ENCODE measurements at places on chromosomes 11 and 22.
A peak's percentile ranks its signal among the peaks of the same experiment; 100 is the strongest.

- DNase-seq, result no peak
These were observed 26.3 kb upstream of the VPREB1 start for GRCh38 chr22:22218302-22218701.

GRCh38 chr11:17513853-17514252 lies 30.4 kb downstream of the USH1C start:
- no peak for DNase-seq

DNA sequence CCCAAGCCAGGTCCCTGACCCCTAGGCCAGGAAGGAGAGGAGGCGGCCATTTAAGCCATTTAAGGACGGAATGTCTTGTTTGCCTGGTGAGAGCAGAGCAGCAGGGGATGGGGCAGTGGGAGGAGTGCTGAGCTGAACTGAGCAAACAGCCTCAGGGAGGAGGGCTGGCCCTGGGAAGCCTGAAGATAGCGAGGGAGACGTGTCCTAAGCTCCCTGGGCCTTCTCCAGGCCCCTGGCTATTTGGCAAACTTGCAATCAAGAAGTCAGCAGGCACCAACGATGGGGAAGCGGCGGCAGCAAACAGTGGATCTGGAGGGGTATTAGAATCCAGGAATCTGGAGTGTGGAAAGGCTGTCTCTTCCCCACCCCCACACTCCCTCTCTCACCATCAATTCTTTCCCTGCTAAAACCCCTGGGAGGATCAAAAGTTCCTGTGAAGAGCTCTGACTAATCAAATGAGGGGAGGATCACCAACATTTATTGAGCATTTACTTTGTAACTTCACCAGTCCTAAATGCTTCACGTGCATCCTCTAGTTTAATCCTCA lies 8.8 kb downstream of the BCL9L start:
- DNase-seq, result no peak

DNA sequence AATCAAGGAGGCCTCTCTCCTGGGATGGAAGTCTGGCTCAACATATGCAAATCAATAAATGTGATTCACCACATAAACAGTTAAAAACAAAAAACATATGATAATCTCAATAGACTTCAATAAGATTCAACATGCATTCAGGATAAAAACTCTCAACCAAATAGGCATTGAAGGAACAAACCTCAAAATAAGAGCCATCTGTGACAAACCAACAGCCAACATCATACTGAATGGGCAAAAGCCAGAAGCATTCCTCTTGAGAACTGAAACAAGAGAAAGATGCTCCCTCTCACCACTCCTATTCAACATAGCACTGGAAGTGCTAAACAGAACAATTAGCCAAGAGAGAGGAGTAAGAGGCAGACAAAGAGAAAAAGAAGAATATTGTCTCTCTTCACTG lies 54.0 kb upstream of the SEZ6L start:
- no peak for DNase-seq

- no peak for DNase-seq
These were observed 66.3 kb upstream of the PRDM11 start for GRCh38 chr11:45079943-45080719.

DNA sequence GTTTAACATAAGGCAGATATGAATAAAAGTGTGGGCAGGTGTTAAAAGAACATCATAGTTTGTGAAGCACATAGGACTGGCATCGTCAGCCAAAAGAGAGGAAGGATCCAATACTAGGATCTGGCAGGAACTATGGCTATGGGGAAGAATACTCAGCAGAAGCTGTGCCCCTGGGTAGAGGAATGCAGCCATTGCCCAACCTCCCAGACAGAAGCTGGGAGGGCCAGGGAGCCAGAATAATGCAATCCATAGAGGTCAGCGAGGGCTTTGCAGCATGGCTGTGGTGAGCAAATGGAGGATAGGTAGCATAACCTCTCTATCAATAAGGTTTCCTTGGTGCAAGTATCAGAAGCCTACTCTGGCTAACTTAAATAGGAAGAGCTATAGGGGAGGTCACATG lies 11.7 kb upstream of the CSTF3 start:
- no peak for DNase-seq

DNA sequence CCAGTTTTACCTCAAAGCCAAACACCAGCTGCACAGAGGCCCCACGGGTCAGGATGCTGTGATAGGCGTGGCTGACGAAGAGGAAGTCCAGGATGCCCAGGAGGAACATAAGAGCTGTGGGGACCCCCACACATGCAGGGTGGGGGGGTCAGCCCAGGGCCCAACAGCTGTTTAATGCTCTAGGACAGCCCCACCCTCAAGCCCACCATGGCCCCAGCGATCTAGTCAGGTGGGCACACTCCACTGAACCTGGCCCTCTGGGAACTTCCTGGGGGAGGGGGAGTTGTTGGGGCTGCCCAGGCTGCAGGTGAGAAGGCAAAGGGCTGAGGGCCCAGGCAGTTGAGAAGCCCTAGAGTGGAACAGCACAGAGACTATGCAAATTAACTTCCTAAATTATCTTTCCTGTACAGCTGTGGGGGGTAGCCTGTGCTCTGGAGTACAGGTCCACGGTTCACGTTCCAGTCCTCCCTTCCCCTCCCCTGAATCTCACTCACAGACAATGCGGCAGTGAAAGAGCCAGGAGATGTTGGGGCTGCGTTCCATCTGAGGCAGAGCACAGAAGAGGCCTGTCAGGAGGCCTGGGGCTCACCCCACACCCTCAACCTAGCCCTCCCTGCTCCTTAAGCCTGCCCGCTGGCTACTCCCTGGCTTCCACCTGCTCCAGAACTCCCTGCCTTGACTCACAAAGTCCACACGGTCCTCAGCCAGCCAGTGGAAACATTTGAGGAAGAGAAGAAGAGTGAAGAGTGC lies 1.9 kb downstream of the SYVN1 start:
- DNase-seq, result no peak

GRCh38 chr11:107566569-107566968 lies 1.0 kb upstream of the ALKBH8 start:
- no peak for DNase-seq

- DNase-seq, result no peak
These were observed 6.2 kb downstream of the EIF3L start for GRCh38 chr22:37855462-37855861.

DNA sequence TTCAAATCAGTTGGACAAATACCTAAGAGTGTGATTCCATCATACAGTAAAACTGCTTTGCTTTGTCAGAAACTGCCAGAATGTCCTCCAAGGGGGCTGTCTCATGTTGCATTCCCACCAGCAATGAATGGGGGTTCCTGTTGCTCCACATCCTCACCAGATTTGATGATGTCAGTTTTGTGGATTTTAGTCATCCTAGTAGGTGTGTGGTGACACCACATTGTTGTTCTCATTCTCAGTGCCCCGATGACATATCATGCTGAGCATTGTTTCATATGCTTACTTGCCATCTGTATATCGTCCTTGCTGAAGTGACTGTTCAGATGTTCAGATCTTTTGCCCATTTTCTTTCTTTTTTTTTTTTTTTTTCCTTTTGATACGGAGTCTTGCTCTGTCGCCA lies 37.0 kb downstream of the CDPF1 start:
- no peak for DNase-seq

DNA sequence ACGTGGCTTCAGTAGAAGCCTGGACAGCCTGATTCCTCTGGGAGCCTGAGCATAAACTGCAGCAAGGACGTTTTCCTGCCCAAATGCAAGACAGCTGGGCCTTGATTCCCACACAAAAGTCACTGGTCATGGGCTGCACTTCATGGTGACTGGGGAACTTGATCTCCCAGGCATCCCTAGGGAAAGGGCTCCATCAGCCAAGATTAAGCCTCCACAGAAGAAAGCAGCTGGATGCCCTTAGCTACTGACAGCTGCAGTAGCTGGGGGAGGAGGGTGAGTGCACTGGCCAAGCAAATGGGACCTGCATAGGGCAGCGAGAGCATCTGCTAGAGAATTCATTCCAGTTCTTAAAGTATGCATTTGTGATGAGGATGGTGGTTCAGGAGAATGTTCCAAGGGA lies 267.4 kb upstream of the ISX start:
- DNase-seq, result no peak

GRCh38 chr22:49367041-49367697 lies 460.5 kb downstream of the BRD1 start:
- DNase-seq, result no peak

DNA sequence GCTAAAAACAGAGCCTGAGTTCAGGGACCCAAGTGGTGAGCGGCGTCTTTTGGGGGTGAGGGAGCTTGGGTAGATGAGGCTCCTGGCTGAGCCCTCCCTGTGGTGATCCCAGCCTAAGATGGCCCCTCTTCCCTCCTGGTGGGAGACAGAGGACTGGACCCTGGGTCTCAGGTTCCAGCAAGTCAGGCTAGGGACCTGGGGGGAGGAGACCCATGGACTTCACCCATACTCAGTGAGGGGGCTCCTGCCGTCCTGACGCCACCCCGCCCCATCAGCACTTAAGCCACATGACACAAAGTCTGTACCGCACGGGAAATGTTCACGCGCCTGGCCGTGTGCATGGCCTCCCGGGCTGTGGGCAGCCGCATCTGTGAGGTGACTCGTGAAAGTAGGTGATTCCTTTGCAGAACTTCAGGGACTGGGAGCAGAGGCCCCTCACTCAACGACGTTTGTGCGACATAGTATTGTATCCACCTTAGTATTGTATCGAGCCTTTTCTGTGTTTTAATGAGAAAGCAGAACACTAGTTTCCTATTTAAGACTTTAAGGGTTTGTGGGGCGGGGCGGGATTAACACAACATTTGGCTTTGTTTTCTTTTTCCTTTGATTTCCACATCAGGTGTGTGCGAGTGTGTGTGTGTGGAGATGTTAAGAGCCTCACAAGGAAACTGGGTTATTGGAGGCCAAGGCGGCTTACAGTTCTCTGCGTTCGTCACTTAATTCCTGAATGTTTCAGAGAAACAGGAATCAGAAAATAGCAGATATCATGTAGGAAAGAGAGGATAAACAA lies 18.4 kb upstream of the TMEM191C start:
- no peak for DNase-seq

DNA sequence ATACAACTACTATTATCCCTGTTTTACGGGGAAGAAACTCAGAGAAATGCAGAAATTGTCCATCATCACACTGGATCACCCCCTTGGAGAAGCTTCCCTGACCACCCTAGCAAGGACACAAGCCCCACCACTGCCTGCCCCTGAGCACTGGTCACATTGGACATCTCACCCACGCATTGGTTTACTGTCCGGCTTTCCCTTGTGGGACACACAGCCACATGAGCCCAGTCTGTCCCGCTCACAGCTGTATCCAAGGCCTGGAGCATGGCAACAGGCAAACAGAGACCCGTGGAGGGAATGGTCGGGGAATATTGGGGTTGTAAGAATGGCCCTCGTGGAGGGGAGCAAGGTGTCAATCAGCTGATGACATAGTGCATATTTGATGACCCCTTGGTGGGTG lies 42.7 kb upstream of the FGF3 start:
- no peak for DNase-seq

- DNase-seq, result no peak
These were observed 871 bp downstream of the BDNF start for GRCh38 chr11:27699242-27699925.

GRCh38 chr11:94511932-94512781 lies at the start of gene C11orf97:
C11orf97 (plus strand) TSS chr11:94512461; CDS start chr11:94512529, 68 bp downstream.
- no peak for DNase-seq

DNA sequence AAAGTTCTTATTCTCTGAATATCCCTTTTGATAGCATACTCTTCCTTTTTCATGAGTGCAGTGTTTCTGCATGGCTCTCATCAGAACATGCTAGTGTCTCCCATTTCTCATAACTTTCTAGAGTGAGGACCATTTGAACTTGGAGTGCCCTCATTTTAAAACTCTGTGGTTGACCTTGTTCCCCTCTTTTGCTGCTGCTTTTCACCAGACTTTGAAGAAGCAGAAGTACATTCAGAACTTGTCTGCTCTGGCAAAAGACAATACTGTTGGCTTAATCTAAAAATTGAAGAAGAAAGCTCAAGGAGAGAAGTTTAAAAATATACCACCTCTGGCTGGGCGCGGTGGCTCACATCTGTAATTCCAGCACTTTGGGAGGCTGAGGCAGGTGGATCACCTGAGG lies 35.0 kb downstream of the PPARA start:
- DNase-seq, result no peak

DNA sequence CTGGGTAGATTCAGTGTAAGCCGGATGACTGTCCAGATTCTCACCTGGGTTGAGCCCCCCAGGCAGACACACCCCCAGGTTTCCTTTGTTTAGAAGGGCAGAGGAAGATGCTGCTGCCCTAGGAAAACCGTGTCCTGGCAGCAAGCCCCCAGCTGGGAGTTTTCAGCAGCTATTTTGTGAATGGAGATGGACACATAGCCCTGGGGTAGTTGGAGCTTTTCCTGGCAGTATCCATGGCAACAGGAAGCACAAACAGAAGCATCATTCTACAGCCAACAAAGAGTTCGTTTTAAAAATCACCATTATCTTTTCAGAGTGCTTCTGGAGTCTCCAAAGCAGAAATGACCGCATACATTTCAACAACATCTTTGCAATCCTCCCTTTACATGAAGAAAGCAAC lies 245.5 kb downstream of the BRD1 start:
- peak; percentile 7 for DNase-seq

DNA sequence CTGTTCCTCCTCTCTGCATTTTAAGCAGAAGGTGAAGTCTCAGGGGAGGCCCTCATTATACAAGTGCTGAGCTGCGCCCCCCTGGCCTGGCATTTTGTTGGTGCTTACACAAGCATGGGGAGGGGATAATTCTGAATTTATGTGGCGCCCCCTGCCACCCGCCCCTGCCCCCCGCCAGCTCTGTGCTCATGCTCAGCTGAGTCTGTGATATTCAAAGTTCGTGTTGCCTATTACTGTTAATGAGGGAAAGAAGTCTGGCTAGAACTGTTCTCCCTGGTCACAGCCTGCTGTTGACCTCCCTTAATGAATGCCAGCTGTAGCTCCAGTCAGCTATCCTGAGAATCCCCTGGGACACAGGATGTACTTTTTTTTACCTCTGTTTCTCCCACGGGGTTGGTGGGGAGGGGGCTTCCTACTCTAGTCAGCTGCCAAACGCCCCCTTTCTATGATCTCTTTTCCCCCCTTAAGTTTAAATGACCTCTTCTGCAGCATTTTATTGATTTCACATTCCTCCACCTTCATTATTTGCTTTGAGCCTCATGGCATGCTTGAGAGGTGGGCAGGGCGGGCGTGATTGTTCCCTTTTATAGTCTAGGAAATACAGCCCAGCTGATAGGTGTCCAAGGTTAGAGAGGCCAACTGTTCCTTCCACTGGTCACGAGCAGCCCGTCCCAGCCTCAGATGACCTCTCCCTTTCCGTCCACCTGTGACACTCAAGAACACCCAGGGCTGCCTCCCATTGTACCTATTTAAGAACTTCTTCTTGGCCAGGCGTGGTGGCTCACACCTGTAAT lies 12.2 kb downstream of the USP2 start:
- no peak for DNase-seq

- DNase-seq, result no peak
These were observed 45.3 kb downstream of the MN1 start for GRCh38 chr22:27756212-27756660.

DNA sequence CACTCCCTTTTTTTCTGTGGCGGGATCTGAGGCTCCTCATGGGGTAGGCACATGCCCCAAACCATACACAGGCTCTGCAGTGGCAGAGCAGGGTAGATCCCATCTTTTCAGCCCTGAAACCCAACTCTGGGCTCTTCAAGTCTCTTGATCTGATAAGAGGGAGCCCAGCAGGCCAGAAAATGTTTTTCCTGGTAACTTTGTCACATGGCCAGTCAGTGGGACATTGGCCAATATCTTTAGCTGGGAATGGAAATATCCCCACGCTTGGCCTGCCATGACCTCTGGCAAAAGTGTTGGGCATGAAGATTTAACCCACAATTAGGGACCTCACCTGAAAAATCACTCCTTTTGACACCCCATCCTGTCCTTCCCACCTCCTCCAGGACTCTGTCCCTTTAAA lies 8.1 kb downstream of the INPP5J start:
- DNase-seq, result no peak

GRCh38 chr22:24432059-24432853 lies 4.9 kb downstream of the ADORA2A start:
- DNase-seq, result peak; percentile 25

GRCh38 chr11:78931891-78932290 lies 357.2 kb upstream of the NARS2 start:
- no peak for DNase-seq
